NCI-H748 treated with DMSO at 0.1 percent for 48 hours (cell line): ENCODE measurements at places on chromosomes 6 and 20.

GRCh38 chr20:23889775-23890187, 10.2 kb upstream of the CST5 start:
- DNase-seq: peak; percentile 12

DNA sequence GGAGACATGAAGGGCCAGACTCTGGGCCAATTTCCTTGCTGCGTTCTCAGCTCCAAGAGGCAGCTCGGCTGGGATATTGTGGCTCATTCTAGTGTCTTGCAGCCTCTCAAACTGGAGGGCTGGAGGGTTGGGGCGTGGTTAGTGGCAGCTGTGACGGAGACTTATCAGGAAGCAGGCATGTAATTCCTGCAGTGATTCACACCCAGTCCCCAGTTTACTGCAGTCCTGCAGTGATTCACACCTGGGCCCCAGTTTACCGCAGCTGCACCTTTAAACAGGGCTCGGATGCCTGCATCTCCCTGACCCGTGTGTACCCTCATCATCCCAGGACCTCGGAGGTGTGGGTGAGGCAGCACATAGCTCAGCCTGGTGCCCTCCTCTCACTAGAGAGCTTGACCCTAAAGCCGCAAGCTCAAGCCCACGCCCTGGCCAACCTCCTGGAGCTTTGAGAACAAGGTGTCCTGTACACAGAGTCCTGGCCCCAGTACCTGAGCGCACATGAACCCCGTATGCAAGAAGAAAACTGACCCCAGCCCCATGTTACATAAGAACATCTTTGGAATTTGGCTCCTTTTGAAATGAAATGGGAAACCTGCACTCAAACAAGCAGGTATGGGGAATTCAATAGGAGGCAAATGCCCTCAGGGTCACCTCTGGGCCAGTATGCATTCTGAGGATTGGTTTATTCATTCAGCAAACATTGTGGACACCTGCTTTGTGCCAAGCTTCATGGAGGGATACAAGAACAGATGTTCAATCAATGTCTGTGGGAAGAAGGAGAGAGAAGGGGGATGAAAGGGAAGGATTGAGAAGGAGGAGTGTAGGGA, 55.3 kb upstream of the FAM83D start:
- no peak for DNase-seq

DNA sequence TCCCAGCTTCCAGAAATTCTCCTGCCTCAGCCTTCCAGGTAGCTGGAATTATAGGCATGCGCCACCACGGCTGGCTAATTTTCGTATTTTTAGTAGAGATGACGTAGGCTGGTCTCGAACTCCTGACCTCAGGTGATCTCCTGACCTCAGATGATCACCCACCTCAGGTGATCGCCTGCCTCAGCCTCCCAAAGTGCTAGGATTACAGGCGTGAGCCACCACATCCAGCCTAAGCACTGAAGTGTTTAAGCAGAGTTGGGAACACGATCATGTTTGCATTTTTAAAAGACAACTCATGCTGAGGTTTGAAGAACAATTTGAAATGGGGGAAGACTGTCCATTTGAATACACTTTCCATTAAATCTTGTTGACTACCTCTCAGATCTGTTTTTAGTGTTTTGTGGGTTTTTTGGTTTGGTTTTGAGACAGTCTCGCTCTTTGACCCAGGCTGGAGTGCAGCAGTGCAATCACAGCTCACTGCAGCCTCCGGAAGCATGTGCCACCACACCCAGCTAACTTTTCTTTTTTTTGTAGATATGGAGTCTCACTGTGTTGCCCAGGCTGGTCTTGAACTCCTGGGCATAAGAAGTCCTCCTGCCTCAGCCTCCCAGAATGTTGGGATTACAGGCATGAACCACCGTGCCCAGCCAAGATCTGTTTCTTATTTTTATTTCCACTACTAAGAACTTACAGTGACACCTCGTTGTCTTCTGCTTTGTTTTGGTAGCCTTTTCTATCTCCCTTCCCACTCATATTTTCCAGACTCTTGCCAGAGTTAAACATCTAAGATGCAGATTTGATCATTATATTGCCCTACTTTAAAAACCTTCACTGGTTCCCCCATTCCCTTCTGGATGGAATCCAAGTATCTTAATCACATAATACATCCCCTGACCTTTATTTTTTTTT, 5.5 kb downstream of the CASP8AP2 start:
- DNase-seq: no peak

GRCh38 chr6:106086814-106087175, 659 bp downstream of the PRDM1 start:
- no peak for DNase-seq

GRCh38 chr20:11200423-11200822, 526.6 kb upstream of the JAG1 start:
- DNase-seq: no peak

- DNase-seq: no peak
These were observed 8.4 kb downstream of the PSMA7 start for GRCh38 chr20:62134735-62135231.

DNA sequence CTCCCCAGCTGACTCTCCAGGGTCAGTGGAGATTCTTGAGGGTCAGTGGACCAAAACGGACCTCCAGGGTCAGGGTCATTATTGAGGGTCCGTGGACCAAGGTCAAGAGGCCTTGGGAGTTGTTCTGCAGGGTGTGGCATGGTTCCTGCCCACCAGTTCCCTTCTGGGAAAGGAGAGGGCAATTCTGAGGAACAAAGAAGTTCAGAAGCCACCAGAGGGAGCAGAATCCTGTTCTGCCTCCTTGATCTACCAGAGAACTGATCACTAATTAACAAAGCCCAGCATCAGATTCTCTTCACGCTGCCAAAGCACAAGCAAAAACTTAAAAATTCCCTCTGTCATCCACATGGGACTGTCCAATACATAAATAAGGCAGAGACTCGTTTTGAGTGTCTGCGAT, 263.4 kb downstream of the DHX35 start:
- no peak for DNase-seq

- DNase-seq: no peak
These were observed 15.4 kb downstream of the RAMACL start for GRCh38 chr6:166570929-166571713.

DNA sequence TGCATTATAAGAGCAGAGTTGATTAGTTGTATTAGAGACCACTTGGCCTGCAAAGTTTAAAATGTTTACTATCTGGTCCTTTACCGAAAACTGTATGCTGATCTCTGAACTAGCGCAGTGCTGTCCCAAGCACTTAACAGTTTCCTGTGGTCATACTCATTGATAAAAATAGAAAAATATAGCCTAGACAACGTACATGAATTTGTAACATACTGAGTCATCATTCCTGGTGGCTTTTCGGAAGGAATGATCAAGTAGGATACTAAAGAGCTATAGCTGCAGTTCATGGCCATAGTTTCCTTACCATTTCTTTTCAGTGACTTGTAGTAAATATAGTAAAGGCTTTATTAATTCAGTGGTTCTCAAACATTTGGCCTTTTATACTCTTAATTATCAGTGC, 18.4 kb downstream of the TTK start:
- no peak for DNase-seq

GRCh38 chr6:41200901-41201763, at the start of gene TREML2:
Gene TREML2, minus strand, starts transcription at chr6:41201149. Its CDS starts 141 bp downstream, at chr6:41201008.
- DNase-seq: no peak

DNA sequence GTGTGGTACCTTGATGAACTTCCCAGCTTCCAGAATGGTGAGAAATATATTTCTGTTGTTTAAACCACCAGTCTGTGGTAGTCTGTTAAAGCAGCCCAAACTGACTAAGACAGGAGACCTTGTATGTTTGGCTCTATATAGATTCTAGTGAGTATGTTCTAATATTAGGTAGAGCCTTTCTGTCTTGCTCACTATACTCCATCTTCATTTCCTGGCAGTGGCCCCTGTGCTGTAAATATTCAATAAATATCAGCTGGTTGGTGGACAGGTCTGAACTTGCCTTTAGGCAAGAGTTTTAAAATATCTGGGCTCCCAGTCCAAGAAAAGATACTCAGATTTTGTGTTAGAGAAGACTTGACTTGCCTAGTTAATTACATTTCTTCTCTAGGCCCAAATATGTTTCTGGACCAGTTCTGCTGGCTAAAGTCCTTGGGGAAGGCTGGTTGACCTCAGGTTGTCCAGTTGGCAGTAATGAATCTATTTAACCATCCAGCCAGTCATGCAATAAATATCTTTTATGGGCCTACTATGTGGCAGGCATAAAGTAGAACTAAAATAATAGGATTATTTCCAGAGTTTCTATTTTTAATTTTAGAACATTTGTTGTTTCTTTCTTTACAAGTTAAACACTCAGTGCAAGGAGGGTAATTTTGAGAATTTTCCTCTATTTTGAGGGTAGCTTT, 22.3 kb downstream of the PPP1R14C start:
- DNase-seq: no peak

GRCh38 chr20:32289661-32290431, 12.4 kb downstream of the KIF3B start:
- DNase-seq: no peak

GRCh38 chr20:57987659-57988058, 240.8 kb downstream of the ANKRD60 start:
- DNase-seq: no peak

DNA sequence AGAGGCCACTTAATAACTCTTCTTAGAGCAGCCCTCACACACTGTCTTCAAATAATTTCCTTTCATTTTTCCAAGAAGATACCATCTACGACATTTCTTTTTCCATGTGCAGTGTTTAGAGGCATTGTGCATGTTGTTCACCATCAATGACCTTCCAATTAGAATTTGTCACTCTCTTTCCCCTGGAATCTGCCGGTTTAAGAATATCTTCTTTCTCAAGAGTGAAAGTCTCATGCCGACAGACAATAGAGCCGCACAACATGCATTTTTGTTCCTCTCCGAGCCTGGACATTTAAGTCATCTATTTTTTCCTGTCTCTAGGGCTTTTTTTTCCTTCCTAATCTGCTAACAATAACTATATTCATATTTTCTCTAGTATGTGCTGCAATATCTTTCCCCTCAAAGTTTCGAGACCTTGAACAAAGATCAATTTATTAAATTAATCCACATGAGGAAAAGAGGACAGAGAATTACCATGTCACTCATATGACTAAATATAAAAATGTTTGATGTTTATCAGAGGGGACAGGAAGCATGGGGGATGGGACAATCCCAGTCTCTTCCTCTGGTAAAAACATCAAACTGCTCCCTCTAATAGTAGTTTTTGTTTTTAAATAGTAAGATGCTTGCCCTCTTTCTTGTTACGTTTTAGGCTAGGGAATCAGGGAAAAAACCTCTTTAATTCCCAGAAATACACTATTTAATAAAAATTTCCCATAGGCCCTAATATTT, 893.4 kb downstream of the C6orf118 start:
- no peak for DNase-seq

DNA sequence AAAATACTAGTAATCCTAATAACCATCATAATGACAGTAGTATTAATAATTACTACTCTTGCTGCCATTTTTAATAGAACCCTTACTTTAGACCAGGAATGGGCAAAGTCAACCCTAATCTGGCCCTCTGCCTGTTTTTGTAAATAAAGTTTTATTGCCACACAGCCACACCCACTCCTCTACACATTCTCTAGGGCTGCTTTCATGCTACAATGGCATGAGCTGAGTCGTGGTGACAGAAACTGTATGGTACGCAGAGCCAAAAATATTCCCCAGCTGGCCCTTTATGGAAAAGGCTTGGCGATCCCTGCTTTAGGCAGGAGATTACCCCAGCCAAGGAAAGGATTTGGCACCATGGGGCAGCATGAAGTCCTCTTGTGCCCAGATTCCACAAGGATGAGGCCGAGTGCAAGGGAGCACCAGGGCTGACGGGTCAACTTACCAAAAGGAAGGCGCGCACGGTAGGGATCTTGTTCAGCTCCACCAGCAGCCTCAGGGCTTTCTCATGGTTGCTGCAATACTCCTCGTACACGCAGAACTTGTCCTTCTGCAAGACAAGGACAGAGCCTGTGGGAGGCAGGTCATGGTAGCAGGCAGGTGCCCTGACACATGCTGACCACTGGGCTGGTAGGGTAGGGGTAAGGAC, 93.6 kb downstream of the PREX1 start:
- DNase-seq: no peak

DNA sequence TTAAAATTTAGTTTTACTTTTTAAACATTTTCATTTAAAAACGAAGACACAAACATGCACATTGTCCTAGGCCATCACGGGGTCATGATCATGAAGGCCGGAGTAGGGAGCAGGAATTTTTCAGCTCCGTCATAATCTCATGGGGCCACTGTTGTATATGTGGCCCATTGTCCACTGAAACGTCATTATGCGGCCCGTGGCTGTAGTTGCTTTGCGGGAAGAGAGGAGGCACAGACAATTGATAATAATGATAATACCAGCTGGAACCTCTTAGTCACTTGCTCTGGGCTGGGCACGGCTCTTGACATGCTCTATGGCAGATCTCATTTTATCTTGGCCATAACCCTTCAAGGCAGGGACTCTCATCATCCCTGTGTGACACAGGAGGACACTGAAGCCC, 56.5 kb upstream of the FNDC1 start:
- DNase-seq: no peak

- DNase-seq: no peak
These were observed 238.4 kb downstream of the LY86 start for GRCh38 chr6:6826961-6827360.

GRCh38 chr20:4812641-4813075, 90.9 kb downstream of the PRND start:
- DNase-seq: no peak

DNA sequence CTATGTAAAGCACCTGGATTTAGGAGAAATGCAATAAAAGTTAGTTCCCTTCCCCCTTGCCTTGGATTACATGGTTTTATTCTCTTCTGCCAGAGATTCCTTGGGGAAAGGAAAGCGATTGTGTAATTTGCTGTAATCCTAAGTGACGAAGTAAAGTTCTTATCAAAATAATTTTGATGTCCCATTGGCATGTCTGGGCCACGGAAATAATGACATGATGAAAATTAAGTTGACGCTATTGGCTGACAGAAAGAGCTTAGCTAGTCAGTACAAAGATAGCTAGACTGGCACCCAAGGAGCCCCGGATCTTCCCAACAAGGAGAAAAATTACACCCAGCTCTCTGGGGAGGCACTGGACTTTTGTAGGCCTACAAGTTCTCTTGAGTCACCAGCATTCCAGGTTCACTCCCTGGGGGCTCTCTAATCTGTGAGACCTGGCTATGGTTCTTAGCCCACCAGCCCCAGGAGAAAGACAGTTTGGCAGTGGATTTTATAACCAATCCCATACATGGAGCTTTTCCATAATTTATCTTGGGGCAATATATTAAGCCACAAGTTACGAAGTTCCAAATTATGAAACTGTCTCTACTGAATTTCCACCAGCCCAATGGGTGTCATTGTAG, 59.9 kb downstream of the FOXA2 start:
- DNase-seq: no peak
